Stimulated activated CD8-positive, alpha-beta memory T cell treated with anti-CD3 and anti-CD28 coated beads, Interleukin-12 subunit alpha, Interleukin-12 subunit beta, amount 100 ng/mL, for 1 hour (primary cell): ENCODE measurements at places on chromosomes 2 and 18.

DNA sequence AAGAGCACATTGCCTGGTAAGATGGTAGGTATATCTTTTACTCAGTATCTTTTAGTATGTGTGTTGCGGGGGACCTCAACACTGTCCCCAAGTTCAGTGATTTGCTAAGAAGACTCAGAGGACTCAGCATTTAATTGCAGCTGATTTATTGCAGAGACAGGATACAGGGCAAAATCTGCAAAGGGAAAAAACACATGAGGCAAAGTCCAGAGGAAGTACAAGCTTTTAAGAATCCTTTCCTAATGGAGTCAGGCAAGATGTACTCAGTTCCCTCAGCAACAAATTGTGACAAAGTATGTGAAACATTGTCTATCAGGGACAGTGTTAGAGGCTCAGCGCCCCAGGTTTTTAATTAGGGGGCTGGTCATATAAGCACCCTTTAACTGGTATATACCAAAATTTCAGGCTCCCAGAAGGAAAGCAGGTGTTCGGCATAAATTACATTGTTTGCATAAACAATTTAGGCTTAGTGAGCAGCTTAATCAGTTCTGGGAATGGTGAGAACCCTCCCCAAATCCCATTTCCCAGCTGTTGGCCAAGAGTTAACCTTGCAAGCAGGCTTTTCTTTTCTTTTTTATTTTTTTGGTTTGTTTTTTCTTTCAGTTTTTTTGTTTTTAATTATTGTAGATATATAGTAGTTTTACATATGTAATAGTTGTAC is 41.7 kb downstream of the RAB3GAP1 start:
- no peak for DNase-seq

GRCh38 chr18:44893045-44893706 is 212.5 kb downstream of the SETBP1 start:
- DNase-seq, result no peak

- no peak for DNase-seq
Measured at GRCh38 chr2:234550056-234550455, 53.2 kb upstream of the ARL4C start.

DNA sequence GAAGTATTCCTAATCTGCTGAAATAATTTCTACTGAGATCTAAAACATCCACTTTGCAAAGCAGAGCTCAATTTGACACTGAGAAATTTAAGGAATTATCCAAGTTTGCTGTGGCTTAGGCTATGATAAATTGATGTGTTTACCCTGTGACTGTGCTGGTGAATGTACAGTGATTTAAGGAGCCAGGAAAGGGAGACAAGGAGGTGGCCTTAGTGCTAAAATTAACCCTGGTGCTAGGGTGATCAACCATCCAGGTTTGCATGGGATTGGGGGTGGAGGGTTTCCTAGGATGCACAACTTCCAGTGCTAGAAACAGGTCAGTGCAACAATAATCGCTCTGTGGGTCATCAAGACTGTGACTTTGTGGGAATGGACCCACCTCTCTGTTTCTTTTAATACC is 307.5 kb upstream of the SPRED2 start:
- no peak for DNase-seq

DNA sequence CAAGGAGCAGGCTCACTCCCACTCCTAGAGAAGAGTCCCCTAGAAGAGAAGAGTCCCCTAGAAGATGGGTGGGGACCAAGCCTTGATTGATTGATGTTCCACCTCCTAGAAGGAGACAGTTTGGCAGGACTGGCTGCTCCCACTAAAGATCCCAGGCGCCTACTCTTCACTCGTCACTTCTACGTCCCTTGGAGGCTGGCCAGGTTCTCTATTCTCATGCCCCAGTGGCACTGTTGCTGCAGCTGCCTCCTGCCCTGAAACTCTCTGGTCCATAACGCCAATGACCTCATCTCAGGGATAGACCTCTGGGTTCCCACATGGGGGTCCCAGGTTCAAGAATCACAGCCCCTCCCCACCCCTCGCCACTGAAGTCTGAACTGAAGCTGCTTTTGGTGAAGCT is 2.5 kb upstream of the SP140L start:
- no peak for DNase-seq

- no peak for DNase-seq
Measured at GRCh38 chr2:115569547-115569946, 1127.1 kb downstream of the DPP10 start.

DNA sequence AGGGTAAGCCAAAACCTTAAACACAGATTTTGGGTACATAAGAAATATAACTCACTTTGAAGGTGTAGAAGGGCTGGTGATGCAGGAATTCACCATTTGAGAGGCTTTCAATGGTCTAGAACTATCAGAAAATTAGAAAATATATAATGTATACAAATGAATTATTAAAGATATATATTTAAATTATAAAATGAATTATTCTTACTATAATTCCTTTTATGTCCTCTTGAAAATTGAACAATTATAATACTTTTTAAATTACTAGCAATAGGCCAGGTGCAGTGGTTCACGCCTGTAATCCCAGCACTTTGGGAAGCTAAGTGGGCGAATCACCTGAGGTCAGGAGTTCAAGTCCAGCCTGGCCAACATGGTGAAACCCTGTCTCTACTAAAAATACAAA is 60.7 kb downstream of the VIL1 start:
- no peak for DNase-seq

DNA sequence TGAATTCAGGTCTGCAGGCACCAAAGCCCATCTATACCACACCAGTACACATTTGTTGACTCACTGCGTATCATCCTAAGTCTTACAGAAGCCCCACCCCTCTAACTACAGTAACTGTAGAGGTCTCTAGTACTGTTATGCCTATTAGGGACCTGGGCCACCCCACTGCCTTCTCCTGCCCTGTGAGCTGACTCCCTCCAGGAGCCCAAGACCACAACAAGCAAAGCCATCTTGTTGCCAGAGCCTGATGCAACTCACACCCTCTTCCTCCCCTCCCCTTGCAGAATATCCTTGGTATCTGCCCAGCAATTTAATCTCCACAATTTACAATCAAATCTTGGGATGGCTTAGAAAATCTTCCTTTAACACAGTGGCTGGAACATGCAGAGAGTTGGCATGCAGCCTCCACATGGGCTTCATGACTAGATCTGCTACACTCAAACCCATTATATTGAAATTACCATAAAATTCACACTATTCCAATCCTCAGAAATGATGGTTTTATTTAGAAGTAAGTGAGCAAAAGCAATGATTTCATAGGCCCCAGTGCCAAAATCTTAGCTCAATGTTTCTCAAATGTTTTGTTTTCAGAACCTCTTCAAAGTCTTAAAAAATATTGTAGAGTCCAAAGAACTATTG is 17.7 kb upstream of the CYP1B1 start:
- DNase-seq, result no peak

DNA sequence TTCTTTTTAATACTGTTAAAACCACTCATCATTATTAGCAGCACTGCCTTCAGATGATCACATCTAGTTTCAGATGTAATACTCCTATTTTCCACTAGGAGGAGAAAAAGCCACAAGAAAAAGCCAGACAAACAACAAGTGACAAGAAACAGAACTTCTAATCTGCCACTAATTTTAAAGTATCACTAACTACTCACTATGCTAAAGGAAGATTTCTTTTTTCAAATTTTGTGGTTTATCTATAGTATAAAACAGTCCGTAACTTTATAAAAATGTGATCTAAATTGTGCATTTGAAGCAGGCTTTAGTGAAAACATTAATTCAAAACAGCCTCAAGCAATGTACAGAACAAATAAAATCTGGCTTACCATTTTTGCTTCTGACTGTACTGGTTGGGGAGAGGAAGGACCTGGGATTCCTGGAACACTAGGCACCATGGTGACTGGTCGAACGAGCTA is 56.8 kb downstream of the ATF2 start:
- DNase-seq, result no peak

DNA sequence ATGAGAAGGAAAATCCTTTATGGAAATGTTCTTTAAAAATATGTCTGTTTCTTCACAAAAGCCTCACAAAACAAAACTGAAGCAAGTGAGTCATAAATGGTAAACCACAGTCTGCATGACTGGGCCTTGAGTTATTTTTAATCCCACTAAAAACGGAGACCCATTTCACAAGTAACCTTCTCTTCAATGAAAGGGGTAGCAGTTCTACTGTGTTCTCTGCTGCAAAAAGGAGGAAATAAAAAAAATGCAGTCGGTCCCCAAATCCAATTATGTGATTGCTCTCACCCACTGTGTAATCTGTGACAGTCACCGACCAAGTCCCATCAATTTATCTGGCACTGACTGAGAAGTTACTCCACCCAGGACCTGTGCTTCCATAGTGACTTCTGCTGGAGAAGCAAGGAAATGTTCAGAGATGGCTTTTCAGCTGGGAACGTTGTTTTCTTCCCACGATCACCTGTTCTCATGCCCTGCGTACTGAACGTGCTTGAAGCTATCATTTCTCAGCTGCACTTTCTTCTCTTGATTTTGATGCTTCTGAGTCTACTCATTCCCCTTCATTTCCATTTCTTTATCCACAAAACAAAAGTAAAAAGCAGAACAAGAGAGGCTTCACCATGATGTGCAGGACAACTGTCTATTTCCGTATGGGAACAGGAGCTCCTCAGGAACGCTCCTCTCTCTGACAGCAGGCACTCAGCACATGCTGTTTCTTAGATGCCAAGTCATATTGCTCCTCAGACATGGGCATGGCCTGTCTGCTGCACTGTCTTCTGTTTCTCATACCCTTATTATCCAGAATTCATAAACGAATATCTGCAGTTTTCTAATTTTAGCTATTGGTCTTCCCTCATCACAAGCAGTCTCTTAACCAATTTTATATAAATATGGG is 80.0 kb upstream of the TMEM200C start:
- DNase-seq, result no peak

DNA sequence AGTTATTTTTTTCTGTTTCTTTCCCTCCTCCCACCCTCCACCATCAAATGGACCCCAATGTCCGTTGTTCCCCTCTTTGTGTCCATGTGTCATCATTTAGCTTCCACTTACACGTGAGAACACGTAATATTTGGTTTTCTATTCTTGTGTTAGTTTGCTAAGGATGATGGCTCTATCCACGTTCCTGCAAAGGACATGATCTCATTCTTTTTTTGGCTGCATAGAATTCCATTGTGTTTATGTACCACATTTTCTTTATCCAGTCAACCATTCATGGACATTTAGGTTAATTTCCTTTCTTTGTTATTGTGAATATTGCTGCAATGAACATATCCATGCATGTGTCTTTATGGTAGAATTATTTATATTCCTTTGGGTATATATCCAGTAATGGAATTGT is 91.3 kb upstream of the TNP1 start:
- DNase-seq, result no peak

- no peak for DNase-seq
Measured at GRCh38 chr2:69102041-69102593, 89.1 kb downstream of the ANTXR1 start.

- no peak for DNase-seq
Measured at GRCh38 chr2:204958371-204958770, 413.1 kb downstream of the PARD3B start.

DNA sequence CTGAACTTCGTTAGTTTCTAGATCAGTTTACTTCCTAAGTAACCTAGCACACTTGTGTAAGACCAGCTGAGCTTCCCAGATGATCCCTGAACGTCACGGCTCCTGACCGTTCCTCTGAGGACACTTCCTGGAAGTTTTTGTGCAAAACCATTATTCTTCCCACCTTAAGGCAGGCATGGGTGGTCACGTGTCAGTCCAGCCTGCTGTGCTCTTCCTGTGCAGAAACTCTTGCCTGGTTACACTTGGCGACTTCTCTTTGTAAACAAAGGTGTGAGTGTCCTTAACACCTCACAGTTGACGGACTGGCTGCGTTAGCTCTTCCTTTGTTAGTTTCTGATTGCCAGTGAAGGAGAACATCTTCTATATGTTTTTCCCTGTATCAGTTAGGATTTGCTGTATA is 118.3 kb downstream of the SH3RF3 start:
- DNase-seq, result no peak

- no peak for DNase-seq
Measured at GRCh38 chr2:229686122-229686919, 28.0 kb downstream of the DNER start.

GRCh38 chr2:59449274-59449673 is 1104.2 kb downstream of the BCL11A start:
- DNase-seq, result no peak

DNA sequence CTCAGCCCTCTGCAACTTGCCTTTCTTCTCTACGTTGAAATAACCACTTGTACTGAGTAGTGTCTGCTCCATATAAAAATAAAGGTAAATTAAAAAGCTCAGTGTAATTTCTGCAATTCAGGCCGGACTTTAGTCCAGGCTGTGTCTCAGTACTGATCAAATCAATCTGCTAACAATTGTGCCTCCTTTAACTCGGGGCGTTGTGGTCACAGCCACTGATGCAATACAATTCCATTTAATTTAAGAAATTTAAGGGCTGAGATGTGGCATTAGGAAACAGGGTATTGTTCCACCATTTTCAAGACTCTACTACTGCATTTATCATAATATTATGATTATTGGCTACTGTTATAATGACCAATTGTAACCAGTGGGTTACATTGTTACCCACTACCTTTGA is 60.0 kb upstream of the NPAS2 start:
- DNase-seq, result no peak

- DNase-seq, result no peak
Measured at GRCh38 chr2:178860551-178860950, 53.3 kb upstream of the TTN start.

GRCh38 chr2:239601201-239601851 is 200.5 kb upstream of the HDAC4 start:
- no peak for DNase-seq

DNA sequence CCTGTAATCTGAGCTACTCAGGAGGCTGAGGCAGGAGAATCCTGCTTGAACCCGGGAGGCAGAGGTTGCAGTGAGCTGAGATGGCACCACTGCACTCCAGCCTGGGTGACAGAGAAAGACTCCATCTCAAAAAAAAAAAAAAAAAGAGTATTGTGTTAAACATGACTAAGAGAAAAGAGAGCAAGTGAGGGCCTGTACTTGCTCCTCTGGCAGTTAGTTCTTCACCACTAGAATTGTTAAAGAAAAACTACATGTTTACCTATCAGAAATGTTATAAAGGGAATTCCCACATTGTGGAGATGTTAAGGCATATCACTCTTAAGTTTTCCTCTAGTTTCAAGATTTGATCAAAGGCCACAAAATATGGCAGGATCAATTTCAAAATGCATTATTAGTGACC is 75.4 kb upstream of the LRATD1 start:
- DNase-seq, result no peak

- DNase-seq, result no peak
Measured at GRCh38 chr18:71405169-71405809, 1116.4 kb downstream of the SOCS6 start.

- DNase-seq, result no peak
Measured at GRCh38 chr18:45169610-45170009, 445.7 kb upstream of the SLC14A2 start.

DNA sequence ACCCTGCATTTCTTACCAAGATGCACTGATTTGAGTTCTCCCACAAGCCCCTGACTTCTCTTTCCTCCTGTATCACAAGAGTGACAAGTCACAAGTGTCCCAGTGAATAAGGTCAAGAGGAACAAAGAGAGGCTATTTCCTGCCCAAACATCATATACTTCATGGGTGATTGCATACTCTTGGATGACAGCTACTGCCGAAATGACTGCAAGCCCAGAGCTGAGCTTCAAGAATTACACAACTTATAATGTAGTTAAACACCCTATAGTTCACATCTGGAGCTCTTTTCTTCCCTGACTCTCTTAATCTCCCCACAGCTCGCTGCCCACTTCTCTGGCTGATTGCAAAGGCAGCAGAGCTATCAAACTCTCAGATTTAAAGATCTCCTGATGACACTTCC is 289.7 kb upstream of the PARD3B start:
- no peak for DNase-seq
